Panc1 (cell line): ENCODE measurements at places on chromosomes 7 and 10. TPM values are rescaled to one million over a fixed set of nuclear protein-coding genes. Genes with fewer than 3 reads are reported as not detected.

The ZCCHC24 gene
- total RNA-seq, result 7.8 TPM

DNA sequence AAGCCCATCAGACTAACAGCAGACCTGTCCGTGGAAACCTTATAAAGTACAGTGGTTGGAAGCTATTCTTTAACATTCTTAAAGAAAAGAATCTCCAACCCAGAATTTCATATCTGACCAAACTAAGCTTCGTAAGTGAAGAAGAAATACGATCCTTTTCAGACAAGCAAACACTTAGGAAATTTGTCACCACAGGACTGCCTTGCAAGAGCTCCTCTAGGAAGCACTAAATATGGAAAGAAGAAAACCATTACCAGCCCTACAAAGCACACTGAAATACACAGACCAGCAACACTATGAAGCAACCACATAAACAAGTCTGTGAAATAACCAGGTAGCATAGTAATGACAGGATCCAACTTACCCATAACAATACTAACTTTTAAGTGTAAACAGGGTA lies 177.7 kb upstream of the PRSS1 start:
- H3K27me3 ChIP-seq, result no peaks in the 10 kb centered on the region
- H3K36me3 ChIP-seq, result no peaks in the 10 kb centered on the region; the same call in 1 of the 2 replicates
- H3K4me1 ChIP-seq, result no peaks in the 10 kb centered on the region
- H3K27ac ChIP-seq, result no peak overlapping the region
- no peak for DNase-seq
- no peak overlapping the region for H3K4me3 ChIP-seq

The HTR5A gene
- not detected for total RNA-seq

GRCh38 chr7:91228927-91229558 lies 35.2 kb upstream of the FZD1 start:
- DNase-seq, result no peak
- no peaks in the 10 kb centered on the region for H3K36me3 ChIP-seq
- H3K27ac ChIP-seq, result no peak overlapping the region
- H3K27me3 ChIP-seq, result no peaks in the 10 kb centered on the region; the same call in 1 of the 2 replicates
- no peaks in the 10 kb centered on the region for H3K4me1 ChIP-seq
- H3K4me3 ChIP-seq, result no peak overlapping the region

The POM121L12 gene
- total RNA-seq, result not detected

- no peaks in the 10 kb centered on the region for H3K36me3 ChIP-seq
- no peak overlapping the region for H3K27ac ChIP-seq
- H3K4me1 ChIP-seq, result no peaks in the 10 kb centered on the region
- H3K27me3 ChIP-seq, result no peaks in the 10 kb centered on the region
- H3K4me3 ChIP-seq, result no peak overlapping the region
Measured at GRCh38 chr7:36967387-36967786, 243.1 kb upstream of the AOAH start.

DNA sequence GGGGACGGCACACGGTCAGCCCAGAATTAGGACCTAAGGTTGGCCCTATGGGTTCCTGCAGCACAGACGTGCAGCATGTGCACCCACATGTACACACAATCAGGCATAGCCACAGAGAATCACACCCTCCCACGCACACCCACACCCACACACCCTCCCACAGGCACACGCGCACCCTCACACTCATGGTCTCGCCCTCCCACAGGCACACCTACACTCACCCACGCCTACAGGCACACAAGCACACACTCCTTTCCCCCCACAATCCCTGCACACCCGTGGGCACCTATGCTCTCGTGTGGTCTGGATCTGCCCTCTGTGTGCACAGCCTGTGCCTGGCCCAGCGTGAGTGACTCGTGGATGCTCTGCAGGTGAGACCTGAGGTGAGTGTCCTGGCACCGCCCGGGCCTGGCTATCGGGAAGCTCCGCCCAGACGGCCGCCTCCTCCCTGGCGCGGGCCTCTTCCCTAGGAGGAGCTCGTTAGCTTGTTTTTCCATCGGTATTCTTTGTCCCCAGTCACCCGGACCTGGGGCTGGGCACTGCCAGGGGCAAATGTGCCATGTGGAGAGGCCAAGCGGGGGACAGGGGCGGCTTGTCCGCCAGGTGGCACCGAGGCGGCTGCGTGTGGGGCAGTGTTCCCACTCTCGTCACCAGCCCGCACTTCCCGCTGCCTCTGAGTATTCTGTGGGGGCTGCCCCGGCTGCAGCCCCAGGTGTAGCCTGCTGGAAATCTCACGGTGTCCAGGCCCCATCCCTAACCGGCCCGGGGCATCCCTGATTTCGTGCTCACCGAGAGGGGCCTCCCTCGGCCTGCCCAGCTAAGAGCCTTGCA lies 110.2 kb upstream of the FAM20C start:
- H3K27ac ChIP-seq, result no peak overlapping the region
- no peaks in the 10 kb centered on the region for H3K4me1 ChIP-seq
- no peaks in the 10 kb centered on the region for H3K36me3 ChIP-seq
- no peaks in the 10 kb centered on the region; the same call in 1 of the 2 replicates for H3K27me3 ChIP-seq
- no peak overlapping the region for H3K4me3 ChIP-seq

GRCh38 chr7:49513911-49514310 lies 259.5 kb upstream of the VWC2 start:
- H3K36me3 ChIP-seq, result no peaks in the 10 kb centered on the region
- no peak for DNase-seq
- no peaks in the 10 kb centered on the region for H3K4me1 ChIP-seq
- H3K27me3 ChIP-seq, result no peaks in the 10 kb centered on the region
- H3K27ac ChIP-seq, result no peak overlapping the region

DNA sequence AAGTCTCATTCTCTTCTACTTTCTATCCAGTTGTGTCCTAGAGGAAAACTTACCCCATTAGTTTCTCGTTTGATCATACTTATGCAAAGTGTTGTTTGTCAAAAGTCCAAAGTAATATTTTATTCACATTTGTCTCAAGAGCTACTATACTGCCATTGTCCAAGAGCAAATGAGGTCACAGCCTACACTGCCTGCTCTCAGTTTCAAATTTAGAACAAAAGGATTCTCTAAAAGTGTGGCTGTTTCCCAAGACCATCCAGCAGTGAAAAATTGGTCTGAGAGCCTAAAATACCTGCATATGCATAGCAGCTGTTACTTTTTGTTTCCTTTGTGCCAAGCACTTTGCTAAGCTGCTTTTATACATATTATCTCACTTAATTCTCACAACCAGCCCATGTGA lies 439.5 kb upstream of the NFE2L3 start:
- H3K36me3 ChIP-seq, result no peaks in the 10 kb centered on the region
- no peaks in the 10 kb centered on the region for H3K27me3 ChIP-seq
- DNase-seq, result no peak
- no peaks in the 10 kb centered on the region for H3K4me1 ChIP-seq
- no peak overlapping the region for H3K27ac ChIP-seq

- no peak overlapping the region for H3K27ac ChIP-seq
- no peaks in the 10 kb centered on the region for H3K27me3 ChIP-seq
- H3K4me1 ChIP-seq, result no peaks in the 10 kb centered on the region
- H3K4me3 ChIP-seq, result no peak overlapping the region
Measured at GRCh38 chr7:40199076-40199802, 64.4 kb downstream of the SUGCT start.

DNA sequence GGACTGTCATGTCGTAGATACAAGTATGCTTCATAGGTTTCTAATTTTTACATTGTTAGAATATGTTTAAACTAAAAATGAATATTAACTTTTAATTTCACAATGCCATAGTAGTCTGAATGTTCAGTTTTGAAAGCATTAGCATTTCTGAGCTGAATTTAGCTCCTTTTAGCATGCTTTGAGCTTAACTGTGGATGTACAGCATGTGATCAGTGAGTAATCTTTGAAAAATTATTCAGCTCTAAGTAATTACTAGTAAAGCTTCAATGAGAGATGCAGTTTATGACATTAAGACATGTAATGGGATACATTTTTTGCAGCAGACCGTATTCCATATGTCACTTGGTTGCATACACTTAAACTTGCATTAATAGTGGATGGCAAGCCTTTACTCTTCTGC lies 114.1 kb upstream of the WNT16 start:
- H3K4me1 ChIP-seq, result no peaks in the 10 kb centered on the region
- H3K36me3 ChIP-seq, result no peaks in the 10 kb centered on the region
- no peak for DNase-seq
- no peak overlapping the region for H3K4me3 ChIP-seq
- no peaks in the 10 kb centered on the region for H3K27me3 ChIP-seq
- no peak overlapping the region for H3K27ac ChIP-seq

- no peaks in the 10 kb centered on the region for H3K27me3 ChIP-seq
- no peaks in the 10 kb centered on the region for H3K36me3 ChIP-seq
- H3K27ac ChIP-seq, result no peak overlapping the region
Measured at GRCh38 chr10:24415455-24416125, 206.7 kb downstream of the KIAA1217 start.

The DYNC1I1 gene
- 0.13 TPM for total RNA-seq

The FRMPD2 gene
- not detected for total RNA-seq

DNA sequence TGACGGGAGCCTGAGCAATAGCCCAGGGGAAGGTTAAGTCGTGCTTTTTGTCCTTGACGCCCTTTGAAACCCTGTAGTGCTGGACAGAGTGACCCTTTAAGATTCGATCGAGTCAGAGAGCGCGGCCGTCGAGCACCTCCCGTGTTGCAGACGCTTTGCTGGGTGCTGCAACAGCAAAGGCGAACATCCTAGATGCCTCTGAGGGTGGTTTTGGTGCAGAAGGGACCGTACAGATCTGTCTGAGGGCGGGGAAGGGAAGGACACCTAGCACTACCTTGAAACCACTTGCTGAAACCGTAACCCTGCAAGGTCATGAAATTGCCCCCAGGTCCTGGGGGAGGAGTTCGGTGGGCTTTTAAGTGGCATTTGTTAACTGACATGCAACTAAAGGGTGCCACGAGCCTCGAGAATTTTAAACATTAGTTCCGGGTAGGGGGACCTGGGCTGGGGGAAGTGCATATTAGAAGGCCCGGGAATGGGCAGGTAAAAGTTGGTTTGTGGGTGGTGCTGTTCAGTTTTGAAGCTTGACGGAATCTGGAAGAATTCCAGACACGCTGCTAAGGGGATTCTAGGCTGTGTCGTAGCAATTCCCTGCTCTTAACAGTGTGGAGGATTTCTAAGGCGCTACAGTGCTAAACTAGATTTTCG lies 786 bp downstream of the ATP5F1C start:
- DNase-seq, result no peak
- peak overlapping the region; percentile 90 for H3K4me3 ChIP-seq
- H3K27ac ChIP-seq, result peak overlapping the region; percentile 87
- H3K4me1 ChIP-seq, result peaks cover 9% of the 10 kb centered on the region

DNA sequence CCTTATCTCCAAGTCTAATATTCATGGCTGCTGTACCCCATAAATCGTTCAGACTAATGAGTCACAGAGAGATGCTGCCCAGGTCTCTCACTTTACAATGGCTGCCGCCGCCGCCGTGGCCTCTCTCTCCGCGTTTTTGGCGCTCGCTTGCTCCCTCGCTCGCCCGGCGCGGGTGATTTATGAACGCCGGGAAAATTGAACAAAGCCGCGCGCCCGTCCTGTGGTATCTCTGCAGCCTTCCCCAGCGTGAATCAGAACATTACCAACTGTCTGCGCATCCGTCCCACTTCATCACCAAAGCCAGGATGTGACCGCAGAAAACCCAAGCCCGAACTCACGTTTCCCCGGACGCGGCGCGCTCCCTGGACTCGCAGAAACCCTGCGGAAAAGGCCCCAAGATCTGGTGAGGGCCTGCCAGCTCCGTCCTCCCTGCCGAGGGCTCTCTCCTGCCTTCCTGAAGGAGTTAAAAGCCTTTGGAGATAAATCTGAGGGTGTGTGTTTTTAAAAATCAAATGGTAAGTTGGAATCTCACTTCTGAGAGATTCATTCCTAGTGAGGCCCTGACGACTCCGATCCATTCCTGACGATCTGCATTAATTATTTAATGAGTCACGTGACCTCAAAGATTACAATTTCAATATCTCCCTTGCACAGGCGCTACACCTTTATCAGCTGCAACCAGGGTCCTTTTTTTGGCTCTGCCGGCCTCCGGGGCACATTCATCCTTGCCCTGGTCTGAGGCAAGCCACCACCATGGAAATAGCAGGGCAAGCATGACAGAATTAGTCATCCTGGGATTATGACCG lies 6.3 kb downstream of the HOXA4 start:
- H3K4me3 ChIP-seq, result no peak overlapping the region
- no peaks in the 10 kb centered on the region for H3K36me3 ChIP-seq
- DNase-seq, result no peak
- H3K27me3 ChIP-seq, result no peaks in the 10 kb centered on the region

The CALML3 gene
- total RNA-seq, result not detected

The STAG3 gene
- total RNA-seq, result 1.7 TPM

The VSTM4 gene
- 0.13 TPM for total RNA-seq

GRCh38 chr7:36690514-36691187 lies 33.6 kb downstream of the AOAH start:
- no peak overlapping the region for H3K27ac ChIP-seq
- H3K36me3 ChIP-seq, result no peaks in the 10 kb centered on the region
- no peaks in the 10 kb centered on the region for H3K4me1 ChIP-seq
- H3K27me3 ChIP-seq, result no peaks in the 10 kb centered on the region

The LAMB1 gene
- total RNA-seq, result 204 TPM

The MRLN gene
- not detected for total RNA-seq

DNA sequence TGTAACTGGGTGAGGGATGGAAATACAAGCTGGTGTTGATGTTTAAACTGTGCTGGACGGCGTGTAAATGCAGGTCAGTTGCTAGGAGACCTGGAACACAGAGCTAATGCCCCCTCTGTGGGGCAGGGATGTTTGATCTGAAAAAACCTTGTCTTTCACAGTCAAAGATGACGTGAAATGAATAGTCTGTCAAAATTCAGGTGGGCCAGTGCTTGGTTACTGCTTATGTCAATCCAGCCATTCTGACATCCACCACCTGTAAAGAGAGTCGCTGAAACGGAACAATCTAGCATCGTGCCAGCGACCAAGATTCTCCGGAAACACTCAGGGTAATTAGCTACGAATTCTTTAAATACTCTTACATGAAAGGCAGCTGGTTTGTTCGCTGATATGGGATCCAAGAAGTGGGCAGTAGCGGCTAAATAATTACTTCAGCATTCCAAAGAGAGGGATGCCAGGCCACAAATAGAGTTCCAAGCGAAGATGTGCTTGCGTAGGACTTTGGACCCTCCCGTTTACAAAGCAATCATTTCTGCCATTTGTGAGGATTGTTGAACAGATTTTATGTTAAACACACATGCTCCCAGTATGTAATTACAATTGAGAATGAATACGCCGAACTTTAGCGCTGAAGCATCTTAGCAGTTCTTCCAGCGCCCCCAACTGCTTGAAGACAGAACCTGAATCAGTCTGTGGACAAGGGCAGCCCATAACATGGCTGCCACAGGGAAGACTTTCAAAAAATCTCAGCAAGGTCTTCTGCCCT lies 7.3 kb upstream of the ASB4 start:
- no peaks in the 10 kb centered on the region for H3K36me3 ChIP-seq
- peak overlapping the region; percentile 23 for H3K4me3 ChIP-seq
- H3K27me3 ChIP-seq, result no peaks in the 10 kb centered on the region

The ECHDC3 gene
- 5.8 TPM for total RNA-seq

- no peaks in the 10 kb centered on the region for H3K27me3 ChIP-seq
- H3K4me3 ChIP-seq, result no peak overlapping the region
- H3K36me3 ChIP-seq, result no peaks in the 10 kb centered on the region
- no peak overlapping the region for H3K27ac ChIP-seq
- DNase-seq, result no peak
Measured at GRCh38 chr10:129932751-129933433, 31.2 kb downstream of the EBF3 start.
